ENCODE measurements at places on chromosomes 12 and 14. TPM values are rescaled to one million over a fixed set of nuclear protein-coding genes. Genes with fewer than 3 reads are reported as not detected.

The ABCC9 gene
- 75.2 TPM for total RNA-seq

The IL25 gene
- total RNA-seq, result not detected

The LHX5 gene
- total RNA-seq, result not detected

The IKBIP gene
- total RNA-seq, result 58.5 TPM

The SOAT2 gene
- total RNA-seq, result not detected

The PPFIA2 gene
- 14.5 TPM for total RNA-seq

The INHBC gene
- not detected for total RNA-seq

Measured in urinary bladder (tissue), 4 donors.